ENCODE measurements at places on chromosomes 2 and 18.

GRCh38 chr2:166091439-166091838 is 36.4 kb downstream of the SCN1A start:
- DNase-seq = no peak

GRCh38 chr2:218623366-218623705 is 15.6 kb downstream of the PLCD4 start:
- no peak for DNase-seq

GRCh38 chr2:151786483-151786882 is 41.7 kb downstream of the ARL5A start:
- DNase-seq = no peak

DNA sequence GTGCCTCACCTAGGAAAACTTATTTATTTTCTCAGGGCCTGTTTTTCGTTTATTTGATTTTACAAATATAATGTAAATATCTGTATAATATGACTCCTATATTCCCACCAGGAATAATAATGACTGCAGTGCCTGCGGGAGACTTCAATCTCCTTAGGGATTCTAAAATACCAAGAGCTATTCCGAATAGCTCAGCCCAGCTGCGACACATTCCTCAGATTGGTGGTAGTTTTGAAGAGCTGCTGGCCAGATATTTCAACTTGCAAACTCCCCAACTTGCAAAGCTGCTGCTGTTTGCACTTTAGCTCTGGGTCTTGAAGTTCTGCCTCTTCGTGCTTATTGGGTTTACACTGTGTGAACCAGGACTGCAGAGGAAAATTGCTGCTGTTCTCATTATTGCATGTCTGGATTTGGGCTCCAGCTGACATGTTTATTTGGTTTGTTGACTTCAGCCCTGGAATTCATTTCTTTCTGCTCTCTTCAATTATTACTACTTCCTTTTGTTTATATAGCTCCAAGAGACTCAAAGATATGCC is 480.2 kb upstream of the CHST9 start:
- DNase-seq = no peak

DNA sequence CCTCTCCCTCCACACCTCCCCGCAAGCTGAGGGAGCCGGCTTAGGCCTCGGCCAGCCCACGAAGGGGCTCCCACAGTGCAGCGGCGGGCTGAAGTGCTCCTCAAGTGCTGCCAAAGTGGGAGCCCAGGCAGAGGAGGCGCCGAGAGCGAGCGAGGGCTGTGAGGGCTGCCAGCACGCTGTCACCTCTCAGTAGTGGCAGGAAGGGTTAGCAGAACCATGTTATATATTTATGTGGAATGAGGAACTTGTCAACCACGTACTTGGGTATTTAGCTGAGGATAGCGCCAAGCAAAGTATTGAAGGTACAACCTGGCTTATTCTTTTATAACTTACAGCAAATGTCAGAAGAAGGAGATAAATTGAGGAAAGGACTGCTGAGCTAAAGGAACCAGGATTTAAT is 144.1 kb upstream of the MGAT5 start:
- DNase-seq = no peak

- no peak for DNase-seq
These were observed 3.4 kb downstream of the C2orf80 start for GRCh38 chr2:208186465-208186864.

Data from AG08396 (cell line).